ENCODE measurements at places on chromosomes 7 and 10. TPM values are rescaled to one million over a fixed set of nuclear protein-coding genes. Genes with fewer than 3 reads are reported as not detected.

CPA4 gene
- total RNA-seq: not detected

DNA sequence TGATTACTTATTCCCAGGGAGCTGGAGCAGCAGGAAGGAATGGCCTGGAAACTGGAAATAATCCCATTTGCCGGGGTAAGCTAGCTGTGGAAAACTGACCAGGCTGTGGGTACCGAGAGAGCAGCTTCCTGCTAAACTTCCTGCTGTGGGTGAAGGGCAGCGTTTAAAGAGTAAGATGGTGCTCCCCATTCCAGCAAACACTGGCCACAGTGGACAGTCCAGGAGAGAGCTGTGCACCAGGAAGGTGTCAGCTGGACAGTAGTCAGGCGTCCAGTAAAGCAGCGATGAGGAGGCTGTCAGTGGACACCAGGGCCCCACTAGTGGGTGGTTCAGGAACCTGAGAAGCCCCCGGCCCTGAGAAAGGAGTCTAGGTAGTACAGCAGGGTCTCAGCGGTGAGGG, 55.4 kb downstream of the TBXAS1 start:
- no peaks in the 10 kb centered on the region for H3K36me3 ChIP-seq
- H3K4me1 ChIP-seq: no peaks in the 10 kb centered on the region
- no peak overlapping the region for H3K27ac ChIP-seq
- no peak for DNase-seq

GRCh38 chr10:103553743-103554487, 60.4 kb downstream of the NEURL1 start:
- H3K27me3 ChIP-seq: peaks cover 33% of the 10 kb centered on the region
- H3K4me3 ChIP-seq: no peak overlapping the region
- no peak overlapping the region for H3K27ac ChIP-seq
- H3K36me3 ChIP-seq: no peaks in the 10 kb centered on the region

DNA sequence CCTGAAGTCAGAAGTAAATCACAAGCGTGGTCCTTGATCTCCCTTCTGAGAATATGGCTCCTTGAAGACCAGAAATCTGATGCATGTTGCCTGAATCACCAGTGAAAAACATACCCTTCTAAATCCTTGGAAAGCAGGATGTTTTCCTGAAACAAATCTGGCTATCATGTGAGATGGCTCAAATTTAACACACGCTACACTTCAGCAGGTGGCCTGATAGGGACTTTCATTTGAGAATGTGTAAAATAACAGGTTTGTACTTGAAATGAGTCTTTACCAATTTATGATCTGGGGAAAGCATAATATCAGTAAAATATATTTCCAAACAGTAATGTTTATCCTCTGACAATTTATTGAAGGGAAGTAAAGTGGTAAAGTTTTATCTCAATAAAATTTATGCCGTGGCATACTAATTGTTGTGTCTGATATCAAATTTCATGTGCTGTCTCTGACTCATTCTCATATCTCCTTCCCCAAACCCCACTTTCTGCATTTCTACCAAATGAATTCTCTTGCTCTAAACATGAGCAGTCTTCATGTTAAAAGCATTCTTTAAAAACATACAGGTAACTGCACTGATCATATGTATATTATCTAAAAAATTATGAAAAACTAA, 17.4 kb downstream of the CYP3A4 start:
- no peak for DNase-seq
- H3K4me3 ChIP-seq: no peak overlapping the region
- no peaks in the 10 kb centered on the region for H3K4me1 ChIP-seq
- H3K36me3 ChIP-seq: no peaks in the 10 kb centered on the region
- H3K27ac ChIP-seq: no peak overlapping the region

SMO gene
- total RNA-seq: 114 TPM

DNA sequence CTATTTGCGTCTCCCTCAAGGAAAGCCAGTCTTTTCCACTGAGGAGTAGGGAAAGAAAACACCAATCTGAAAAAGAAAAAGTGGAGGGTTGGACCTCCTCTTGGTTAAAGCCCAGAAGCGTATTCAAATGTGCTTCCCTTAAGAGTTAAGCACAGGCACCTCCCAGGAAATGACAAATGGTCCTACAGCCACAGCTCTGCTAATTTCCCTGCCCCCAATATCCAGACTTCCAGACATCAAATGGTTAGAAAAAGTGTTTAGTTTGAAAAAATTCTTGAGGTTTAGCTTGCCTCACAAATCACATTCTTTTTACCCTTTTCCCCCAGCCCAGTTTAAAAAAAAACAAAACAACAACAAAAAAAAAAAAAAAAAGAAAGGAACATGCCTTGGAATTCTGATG, 19.0 kb upstream of the COL1A2 start:
- no peaks in the 10 kb centered on the region for H3K27me3 ChIP-seq
- peak overlapping the region; percentile 35 for H3K27ac ChIP-seq
- no peak for DNase-seq
- peak overlapping the region; percentile 16 for H3K4me3 ChIP-seq
- H3K4me1 ChIP-seq: peaks cover 23% of the 10 kb centered on the region
- H3K36me3 ChIP-seq: no peaks in the 10 kb centered on the region

- no peak overlapping the region for H3K4me3 ChIP-seq
- no peak overlapping the region for H3K27ac ChIP-seq
- peak; percentile 14 for DNase-seq
- H3K27me3 ChIP-seq: no peaks in the 10 kb centered on the region
- H3K36me3 ChIP-seq: no peaks in the 10 kb centered on the region
Measured at GRCh38 chr7:69739931-69740431, 141.7 kb downstream of the AUTS2 start.

GRCh38 chr7:100768784-100769183, 35.4 kb downstream of the ZAN start:
- no peaks in the 10 kb centered on the region for H3K27me3 ChIP-seq
- no peaks in the 10 kb centered on the region for H3K36me3 ChIP-seq
- no peak overlapping the region for H3K27ac ChIP-seq
- H3K4me3 ChIP-seq: no peak overlapping the region
- no peaks in the 10 kb centered on the region for H3K4me1 ChIP-seq
- DNase-seq: no peak

SRRM3 gene
- total RNA-seq: 4.6 TPM

SFTPA1 gene
- not detected for total RNA-seq

C7orf57 gene
- total RNA-seq: not detected

DNA sequence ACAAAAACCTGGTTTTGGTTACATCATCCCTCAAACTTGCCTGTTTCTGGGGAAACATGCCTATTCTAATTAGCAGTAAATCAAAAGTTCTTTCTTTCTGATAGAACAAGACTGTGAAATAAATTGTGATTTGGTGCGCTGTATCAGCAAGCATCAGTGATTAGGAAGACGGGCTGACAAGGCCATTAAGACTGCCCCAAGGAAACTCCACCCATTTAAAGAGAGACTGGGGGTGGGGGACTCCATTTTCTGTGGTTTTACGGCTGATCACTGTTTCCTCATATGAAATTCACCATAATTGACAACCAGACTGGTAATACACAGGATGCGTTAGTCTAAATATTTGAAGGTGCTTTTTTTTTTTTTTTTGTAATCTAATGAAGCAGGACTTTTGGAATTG, 68.7 kb downstream of the MBL2 start:
- DNase-seq: no peak
- H3K27ac ChIP-seq: no peak overlapping the region
- H3K27me3 ChIP-seq: no peaks in the 10 kb centered on the region
- H3K4me3 ChIP-seq: no peak overlapping the region
- no peaks in the 10 kb centered on the region for H3K4me1 ChIP-seq

DNA sequence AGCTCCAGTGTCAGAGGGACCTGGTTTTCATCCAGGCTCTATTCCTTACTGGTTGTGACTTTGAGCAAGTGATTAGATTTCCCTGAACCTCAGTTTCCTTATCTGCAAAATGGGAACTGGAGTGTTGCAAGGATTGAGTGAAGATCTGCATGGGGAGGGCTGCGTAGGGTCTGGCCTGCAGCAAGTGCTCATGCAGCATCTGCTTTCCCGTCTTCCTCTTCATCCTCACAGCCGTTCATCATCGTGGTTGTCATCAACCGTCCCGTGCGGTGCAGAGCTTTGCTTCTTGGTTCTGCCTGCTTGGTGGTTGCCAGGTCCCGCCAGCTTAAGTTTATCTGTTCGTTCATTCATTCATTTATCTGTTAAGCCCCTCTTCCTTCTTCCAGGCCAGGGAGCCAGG, 135.0 kb downstream of the GRK5 start:
- H3K36me3 ChIP-seq: no peaks in the 10 kb centered on the region
- H3K4me1 ChIP-seq: peaks cover 10% of the 10 kb centered on the region
- no peaks in the 10 kb centered on the region for H3K27me3 ChIP-seq
- DNase-seq: no peak

CLDN4 gene
- not detected for total RNA-seq

GRCh38 chr7:8739837-8740236, 306.4 kb downstream of the NXPH1 start:
- DNase-seq: no peak
- no peak overlapping the region for H3K27ac ChIP-seq
- H3K4me3 ChIP-seq: no peak overlapping the region

SLC18A2 gene
- total RNA-seq: 1.6 TPM

PNLIPRP1 gene
- total RNA-seq: not detected

ORC5 gene
- total RNA-seq: 14.9 TPM

GRCh38 chr7:152081088-152081487, 55.6 kb downstream of the GALNT11 start:
- H3K36me3 ChIP-seq: no peaks in the 10 kb centered on the region
- H3K27ac ChIP-seq: peak overlapping the region; percentile 91
- H3K4me1 ChIP-seq: peaks cover 66% of the 10 kb centered on the region
- H3K27me3 ChIP-seq: no peaks in the 10 kb centered on the region
- H3K4me3 ChIP-seq: no peak overlapping the region

GOLGA7B gene
- total RNA-seq: 0.09 TPM

FKBP6 gene
- not detected for total RNA-seq

INHBA gene
- 0.09 TPM for total RNA-seq

ACSM6 gene
- total RNA-seq: not detected

DNA sequence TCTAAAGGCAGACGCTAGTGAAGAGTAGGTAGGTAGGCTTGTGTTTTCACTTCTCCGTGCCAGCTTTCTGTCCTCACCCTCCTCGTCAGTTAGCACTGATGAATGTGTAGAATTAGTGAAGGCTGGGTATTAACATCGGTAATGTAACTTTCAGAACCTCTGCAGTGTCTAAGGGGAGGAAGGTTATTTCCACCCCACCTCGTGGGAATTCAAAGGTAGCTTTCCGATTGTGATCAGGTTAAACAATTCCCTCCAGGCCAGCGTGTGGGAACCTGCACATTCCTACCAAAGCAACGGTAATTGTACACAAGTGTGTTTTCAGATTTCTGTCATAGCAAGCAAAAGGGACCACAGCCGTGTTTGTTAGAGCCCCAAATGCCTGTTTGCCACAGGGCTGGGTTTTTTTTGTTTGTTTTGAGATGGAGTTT, 405.0 kb upstream of the GALNT17 start:
- H3K4me1 ChIP-seq: peaks cover 66% of the 10 kb centered on the region
- no peaks in the 10 kb centered on the region for H3K27me3 ChIP-seq
- DNase-seq: no peak
- peaks cover 5% of the 10 kb centered on the region for H3K36me3 ChIP-seq

- H3K36me3 ChIP-seq: no peaks in the 10 kb centered on the region
- H3K4me1 ChIP-seq: peaks cover 5% of the 10 kb centered on the region
- H3K27me3 ChIP-seq: no peaks in the 10 kb centered on the region
- H3K4me3 ChIP-seq: no peak overlapping the region
- no peak for DNase-seq
- no peak overlapping the region for H3K27ac ChIP-seq
Measured at GRCh38 chr10:28794986-28795385, 117.7 kb downstream of the BAMBI start.

GRCh38 chr10:33653584-33654367, 319.3 kb upstream of the NRP1 start:
- no peak overlapping the region for H3K4me3 ChIP-seq
- H3K27me3 ChIP-seq: no peaks in the 10 kb centered on the region
- H3K4me1 ChIP-seq: peaks cover 8% of the 10 kb centered on the region
- H3K27ac ChIP-seq: no peak overlapping the region

C10orf53 gene
- total RNA-seq: not detected

DNA sequence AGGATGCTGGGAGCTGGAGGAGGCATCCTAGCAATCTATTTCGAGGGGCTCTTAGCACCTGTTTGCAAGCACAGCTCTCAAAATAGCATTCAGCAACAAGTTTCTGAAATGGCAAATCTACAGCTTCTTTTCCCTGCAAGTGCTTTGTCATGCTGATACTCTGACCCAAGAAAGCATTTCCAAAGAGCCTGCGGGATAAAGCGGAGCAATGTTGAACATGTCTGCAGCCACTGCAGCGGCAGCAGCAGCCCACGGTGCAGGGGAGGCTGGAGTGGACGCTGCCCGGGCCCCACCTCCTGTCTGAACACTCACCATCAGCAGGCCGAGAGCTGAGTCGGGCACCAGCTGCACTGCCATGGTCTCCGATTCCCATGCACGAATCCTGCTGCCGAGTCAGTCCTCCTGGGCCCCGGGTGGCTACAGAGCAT, 964 bp downstream of the FRMD4A start:
- H3K36me3 ChIP-seq: no peaks in the 10 kb centered on the region
- peaks cover 14% of the 10 kb centered on the region for H3K4me1 ChIP-seq
- H3K27ac ChIP-seq: no peak overlapping the region
- H3K4me3 ChIP-seq: no peak overlapping the region

DNAJC12 gene
- 3.5 TPM for total RNA-seq

WIPF3 gene
- total RNA-seq: 5.2 TPM

GRCh38 chr7:100739934-100740333, 6.5 kb downstream of the ZAN start:
- no peak for DNase-seq
- no peak overlapping the region for H3K4me3 ChIP-seq
- no peak overlapping the region for H3K27ac ChIP-seq
- no peaks in the 10 kb centered on the region for H3K27me3 ChIP-seq

DNA sequence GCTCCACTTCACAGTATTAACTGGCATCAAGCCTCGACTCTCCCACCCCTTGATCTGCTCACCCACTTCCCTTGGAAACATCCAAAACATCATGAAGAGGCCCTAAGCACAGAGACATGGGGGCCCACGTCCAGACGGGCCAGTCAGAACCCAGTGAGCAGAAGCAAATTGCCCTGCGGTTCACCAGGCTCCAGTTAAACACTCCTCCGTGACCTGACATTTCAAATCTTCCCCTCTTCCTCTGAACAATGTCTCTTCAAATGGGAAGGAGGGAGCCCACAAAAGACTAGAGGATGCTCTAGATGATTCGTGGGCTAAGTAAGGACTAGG, 44.8 kb downstream of the CLEC2L start:
- no peaks in the 10 kb centered on the region for H3K36me3 ChIP-seq
- H3K27me3 ChIP-seq: no peaks in the 10 kb centered on the region
- H3K4me3 ChIP-seq: no peak overlapping the region
- no peak overlapping the region for H3K27ac ChIP-seq
- DNase-seq: no peak

GRCh38 chr7:630111-630511, 96.4 kb upstream of the DNAAF5 start:
- DNase-seq: no peak
- H3K4me1 ChIP-seq: no peaks in the 10 kb centered on the region
- H3K27me3 ChIP-seq: no peaks in the 10 kb centered on the region
- H3K36me3 ChIP-seq: no peaks in the 10 kb centered on the region

SOSTDC1 gene
- 1.9 TPM for total RNA-seq

GRCh38 chr10:59887006-59887405, 19.4 kb downstream of the CCDC6 start:
- H3K27me3 ChIP-seq: no peaks in the 10 kb centered on the region
- peaks cover 4% of the 10 kb centered on the region for H3K36me3 ChIP-seq
- peaks cover 8% of the 10 kb centered on the region for H3K4me1 ChIP-seq
- H3K4me3 ChIP-seq: no peak overlapping the region
- no peak overlapping the region for H3K27ac ChIP-seq

Data from neural progenitor cell (in vitro differentiated cells).